ENCODE measurements at places on chromosomes 5 and 9.

DNA sequence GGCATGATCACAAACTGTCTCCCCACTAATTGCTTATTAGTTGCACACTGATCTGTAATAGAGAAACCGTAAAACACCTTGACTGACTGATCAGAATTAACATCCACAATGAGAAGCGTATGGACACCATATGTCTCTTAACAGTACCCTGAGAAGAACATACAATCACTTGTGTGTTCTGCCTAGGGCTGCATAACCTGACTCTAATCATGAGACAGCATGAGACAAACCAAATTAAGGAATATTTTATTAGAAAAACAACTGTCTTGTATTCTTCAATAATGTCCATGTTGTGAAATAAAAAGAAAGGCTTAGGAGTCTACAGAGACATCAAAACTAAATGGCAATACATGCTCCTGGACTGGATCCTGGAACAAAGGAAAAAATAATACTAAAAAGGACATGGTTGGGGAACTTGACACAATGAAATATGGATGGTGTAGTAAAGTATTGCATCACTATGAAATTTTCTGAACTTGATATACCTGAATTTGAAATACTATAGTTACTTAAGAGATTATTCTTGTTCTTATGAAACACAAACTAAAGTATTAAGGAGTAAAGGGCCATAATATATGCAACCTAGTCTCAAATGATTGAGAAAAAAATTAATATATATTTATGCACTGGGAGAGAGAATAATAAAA, 162.1 kb downstream of the CWC27 start:
- no peak for DNase-seq

DNA sequence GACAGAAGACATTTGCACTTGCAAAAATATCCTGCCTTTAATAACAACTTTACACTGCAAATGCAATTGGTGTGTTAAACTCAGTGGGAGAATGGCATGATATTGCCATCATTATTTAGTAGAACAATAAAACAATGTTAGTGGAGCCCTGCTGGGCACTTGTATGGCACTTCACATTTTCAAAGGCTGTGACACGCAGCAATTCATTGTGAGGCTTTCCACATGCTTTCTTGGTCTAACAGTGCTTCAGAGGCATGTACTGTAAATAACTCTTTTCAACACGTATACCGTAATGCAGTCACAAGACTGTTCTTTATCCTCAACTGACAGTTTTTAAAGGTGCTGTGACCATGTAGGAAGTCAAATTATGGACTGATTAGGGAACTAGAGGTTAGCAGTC, 155.5 kb upstream of the EPB41L4A start:
- DNase-seq: no peak

DNA sequence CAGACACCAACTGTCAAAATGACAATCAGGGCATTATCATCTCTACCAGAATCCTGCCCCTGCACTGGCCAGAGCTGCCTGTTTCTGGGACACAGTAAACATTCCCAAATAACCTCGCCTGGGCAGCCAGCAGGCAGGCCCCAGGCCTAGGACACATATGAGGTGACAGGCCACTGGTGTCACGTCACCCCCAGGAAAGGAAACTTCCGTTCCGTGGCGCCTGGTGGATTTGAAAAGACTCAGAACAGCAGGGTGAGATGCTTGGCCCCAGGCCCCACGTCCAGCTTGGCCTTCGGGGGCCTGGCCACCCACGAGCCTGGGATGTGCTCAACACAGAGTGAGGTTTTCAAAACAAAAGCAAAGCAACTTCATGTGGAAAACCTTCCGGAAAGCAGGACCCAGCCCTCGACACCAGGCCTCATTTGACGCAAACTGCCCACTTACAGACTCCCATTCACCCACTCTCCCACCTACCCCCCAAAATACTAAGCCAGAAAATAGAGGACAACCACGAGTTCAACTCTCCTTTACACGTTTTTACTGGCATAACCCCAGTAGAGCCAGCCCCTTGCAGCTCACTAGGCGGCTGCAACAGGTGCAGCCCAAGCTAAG, 1.2 kb downstream of the SEMA4D start:
- no peak for DNase-seq

- DNase-seq: peak; percentile 40
Measured at GRCh38 chr5:122649080-122649479, 125.8 kb upstream of the SNX2 start.

DNA sequence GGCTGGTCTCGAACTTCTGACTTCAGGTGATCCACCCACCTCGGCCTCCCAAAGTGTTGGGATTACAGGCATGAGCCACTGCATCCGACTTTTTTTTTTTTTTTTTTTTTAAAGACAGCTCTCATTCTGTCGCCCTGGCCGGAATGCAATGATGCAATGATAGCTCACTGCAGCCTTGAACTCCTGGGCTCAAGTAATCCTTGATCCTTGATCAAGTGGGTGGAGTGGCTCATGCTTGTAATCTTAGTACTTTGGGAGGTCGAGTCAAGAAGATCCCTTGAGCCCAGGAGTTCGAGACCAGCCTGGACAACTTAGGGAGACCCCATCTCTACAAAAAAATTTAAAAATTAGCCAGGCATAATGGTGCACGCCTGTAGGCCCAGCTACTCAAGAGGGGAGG, 8.1 kb downstream of the SEC24A start:
- no peak for DNase-seq

- DNase-seq: peak; percentile 38
Measured at GRCh38 chr5:167678481-167678880, 613.0 kb upstream of the WWC1 start.

GRCh38 chr5:109230369-109230768, 179.4 kb downstream of the PJA2 start:
- no peak for DNase-seq

DNA sequence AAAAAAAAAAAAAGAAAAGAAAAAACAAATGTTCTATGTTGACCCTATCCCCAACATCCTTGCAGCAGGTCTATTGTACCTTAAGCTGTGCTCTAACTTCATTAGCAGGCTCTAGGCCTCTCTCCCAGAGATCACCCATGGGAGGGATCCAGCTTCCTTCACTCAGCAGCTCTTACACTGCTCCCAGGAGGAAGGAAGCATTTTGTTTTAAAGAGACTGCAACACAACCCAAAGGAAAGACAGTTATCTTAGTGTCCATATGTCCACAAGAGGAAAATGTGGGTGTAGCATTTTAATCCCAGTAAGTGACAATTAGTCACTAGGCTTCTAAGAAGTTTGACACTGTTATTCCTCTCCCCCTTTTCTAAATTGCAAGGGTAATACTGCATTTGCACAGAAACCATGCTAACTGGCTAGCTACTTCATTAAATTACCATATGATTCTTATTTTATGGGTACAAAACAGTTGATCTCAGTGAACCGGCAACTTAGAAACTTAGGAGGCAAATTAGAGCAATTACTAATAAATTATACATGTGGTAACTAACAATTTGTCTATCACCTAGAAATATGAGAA, 58.8 kb downstream of the MARCHF3 start:
- no peak for DNase-seq

DNA sequence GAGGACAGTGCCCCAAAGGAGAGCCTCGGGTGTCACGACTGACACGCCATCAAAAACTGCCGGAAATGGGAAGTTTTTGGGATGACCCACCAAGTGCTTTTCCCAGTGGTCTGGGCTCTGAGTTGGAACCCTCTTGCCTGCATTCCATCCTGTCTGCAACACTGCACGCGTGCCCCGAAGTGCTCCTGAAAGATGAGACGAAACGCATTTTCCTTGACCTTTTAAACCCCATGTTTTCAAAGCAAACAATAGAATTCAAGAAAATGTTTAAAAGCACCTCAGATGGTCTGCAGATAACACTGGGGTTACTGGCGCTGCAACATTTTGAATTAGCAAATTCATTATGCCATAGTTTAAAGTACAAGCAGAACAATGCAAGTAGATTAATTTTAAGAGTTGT, 92.9 kb downstream of the ANKRD18A start:
- DNase-seq: no peak

DNA sequence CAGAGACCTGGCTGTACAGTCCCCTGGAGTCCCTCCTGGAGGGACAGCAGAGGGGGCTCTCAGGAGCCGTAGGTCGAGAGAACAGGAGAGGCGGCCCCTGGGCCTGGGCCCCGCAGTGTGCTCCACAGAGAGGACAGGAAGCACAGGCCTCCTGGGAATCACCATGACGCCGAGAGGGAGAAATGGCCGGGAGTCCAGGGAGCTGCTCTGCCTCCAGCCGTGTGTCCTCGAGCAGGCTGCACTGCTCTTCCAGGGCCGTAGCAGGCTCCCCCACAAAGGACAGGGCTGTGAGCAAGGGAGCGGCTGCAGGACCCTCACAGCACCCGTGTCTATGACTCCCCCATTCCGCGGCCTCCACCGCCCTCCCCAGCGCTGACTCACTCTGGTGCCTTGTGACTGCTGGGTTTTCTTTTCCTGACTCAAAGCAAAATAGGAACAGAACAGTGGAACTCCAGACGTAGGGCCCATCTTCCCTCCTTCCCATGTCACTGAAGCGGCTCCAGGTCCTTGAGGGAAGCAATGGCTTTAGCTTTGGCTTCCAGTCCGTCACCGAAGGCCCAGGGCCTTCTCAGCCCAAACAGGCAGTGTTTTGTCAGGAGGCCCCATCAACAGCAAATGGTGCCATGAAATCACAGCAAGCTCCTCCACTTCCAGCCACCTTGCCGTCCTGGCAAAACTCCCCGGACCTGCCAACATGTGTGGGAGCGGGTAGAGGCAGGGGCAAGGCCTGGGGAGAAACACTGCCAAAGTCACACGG, 114.2 kb downstream of the LHFPL2 start:
- peak; percentile 92 for DNase-seq

DNA sequence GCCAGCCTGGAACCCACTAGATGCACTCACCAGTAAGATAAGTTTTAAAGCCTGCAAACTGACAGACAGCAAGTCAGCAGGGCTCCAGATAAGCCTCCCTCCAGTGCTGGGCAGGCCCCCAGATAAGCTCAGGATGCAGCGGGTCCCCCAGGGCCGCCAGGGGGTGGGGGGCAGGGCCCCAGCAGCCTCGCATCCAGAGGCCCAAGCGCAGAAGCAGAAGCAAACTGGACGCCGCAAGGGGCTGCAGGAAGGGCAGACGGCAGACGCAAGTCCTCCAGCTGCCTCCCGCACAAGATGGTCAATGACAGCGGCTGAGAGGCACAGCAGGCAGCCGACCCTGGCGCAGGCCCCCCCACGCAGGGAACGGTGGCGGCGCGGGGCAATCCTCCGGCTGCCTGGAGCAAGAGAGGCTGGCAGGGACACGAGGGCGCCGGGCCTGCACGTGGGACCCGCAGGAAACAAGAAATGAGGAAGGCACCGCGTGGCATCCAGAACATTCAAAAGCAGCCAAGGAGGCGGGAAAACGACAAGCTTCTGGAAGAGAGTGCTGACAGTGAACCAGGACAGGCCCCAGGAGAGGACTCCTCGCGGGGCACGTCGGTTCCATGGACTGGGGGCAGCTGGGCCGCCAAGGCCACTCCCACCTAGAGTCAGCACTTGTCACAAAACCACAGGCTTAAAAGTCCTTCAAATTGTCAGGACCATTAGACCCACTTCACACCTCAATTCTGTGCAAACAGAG, 49.8 kb downstream of the ROR2 start:
- no peak for DNase-seq

- no peak for DNase-seq
Measured at GRCh38 chr5:79243224-79243623, 7.3 kb downstream of the JMY start.

DNA sequence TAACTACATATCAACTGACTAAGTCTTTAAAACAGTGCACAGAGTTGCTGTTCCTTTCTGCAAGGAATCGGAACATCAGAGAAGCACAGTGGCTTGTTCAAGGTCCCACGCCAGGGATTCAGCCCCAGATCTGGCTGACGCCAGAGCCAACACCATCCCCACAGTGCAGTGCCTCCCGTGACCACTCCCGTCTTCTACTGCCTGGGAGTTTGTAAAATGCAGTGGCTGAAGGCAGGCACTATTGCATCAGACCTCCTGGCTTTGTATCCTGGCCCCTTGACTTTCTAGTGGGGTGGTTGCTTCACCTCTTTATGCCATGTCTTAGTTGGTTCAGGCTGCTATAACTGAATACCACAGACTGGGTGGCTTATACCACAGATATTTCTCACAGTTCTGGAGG, 131.0 kb downstream of the NSG2 start:
- no peak for DNase-seq

- no peak for DNase-seq
Measured at GRCh38 chr5:133249593-133249992, 197.8 kb downstream of the HSPA4 start.

GRCh38 chr5:150608991-150609390, 31.5 kb upstream of the SYNPO start:
- no peak for DNase-seq

- DNase-seq: no peak
Measured at GRCh38 chr5:36904677-36905076, 28.1 kb downstream of the NIPBL start.

GRCh38 chr5:39420482-39421145, 4.2 kb downstream of the DAB2 start:
- DNase-seq: peak; percentile 76

- no peak for DNase-seq
Measured at GRCh38 chr5:6739603-6740002, 26.4 kb downstream of the TENT4A start.

GRCh38 chr9:11471321-11471720, 858.5 kb upstream of the PTPRD start:
- no peak for DNase-seq

DNA sequence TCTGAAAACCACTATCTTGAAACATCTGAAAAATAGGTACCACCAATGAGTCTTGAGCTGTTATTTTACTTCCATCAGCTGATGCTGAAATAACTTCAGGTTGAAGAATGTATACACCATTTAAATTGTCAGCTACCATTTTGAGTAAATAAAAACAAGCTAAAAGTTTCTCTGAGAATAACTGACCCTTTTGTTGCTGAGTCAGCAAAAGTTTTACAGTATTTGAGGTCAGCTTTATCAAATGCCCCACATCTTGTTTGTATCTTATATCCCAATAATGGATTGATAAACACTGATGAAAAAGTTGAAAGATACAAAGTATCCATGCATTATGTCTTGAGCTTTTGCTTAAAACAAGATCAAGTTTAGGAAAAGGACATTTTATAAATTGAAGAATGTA, 22.8 kb downstream of the CPLANE1 start:
- DNase-seq: no peak

- no peak for DNase-seq
Measured at GRCh38 chr5:65817931-65818330, 95.9 kb downstream of the NLN start.
